ENCODE measurements at places on chromosomes 12 and 14.
A peak's percentile ranks its signal among the peaks of the same experiment; 100 is the strongest.

DNA sequence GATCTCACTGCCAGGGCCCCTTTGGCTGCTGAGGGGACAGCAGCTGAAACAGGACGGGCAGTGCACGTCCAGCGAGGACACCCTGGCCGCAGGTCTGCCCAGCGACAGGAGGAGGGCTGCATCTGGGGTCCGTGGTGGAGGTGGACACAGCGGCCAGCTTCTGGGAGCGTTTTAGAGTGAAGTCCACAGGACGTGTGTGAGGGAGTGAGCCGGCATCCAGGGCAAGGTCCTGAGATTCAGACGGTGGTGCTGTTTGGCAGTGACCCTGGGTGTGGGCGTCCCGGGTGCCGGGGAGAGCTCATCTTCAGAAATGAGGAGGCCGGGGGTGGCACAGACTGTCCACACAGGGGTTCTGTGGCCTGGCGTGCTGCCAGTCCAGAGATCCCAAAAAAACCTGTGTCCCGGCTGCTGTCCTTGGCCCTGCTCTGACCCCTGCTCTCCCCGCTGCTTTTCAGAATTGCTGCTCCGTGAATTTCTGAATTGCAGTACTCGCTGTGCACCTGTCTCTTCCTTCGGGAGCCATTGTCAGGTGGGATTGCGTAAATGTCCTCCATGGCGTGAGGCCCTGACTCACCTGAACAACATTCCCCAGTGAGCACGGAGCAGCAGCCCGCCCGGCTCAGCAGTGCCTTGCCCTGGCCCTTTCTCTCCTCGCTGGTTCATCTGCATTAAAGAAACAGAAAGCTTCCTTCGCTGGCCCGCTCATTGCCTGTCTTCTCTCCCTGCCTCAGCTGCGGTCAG lies 183.5 kb upstream of the C14orf180 start:
- peak; percentile 84 for DNase-seq

- no peak for DNase-seq
Observed at GRCh38 chr12:74245458-74245857, 292.2 kb upstream of the ATXN7L3B start.

- DNase-seq = no peak
Observed at GRCh38 chr14:21039585-21040369, 2.4 kb upstream of the RNASE7 start.

DNA sequence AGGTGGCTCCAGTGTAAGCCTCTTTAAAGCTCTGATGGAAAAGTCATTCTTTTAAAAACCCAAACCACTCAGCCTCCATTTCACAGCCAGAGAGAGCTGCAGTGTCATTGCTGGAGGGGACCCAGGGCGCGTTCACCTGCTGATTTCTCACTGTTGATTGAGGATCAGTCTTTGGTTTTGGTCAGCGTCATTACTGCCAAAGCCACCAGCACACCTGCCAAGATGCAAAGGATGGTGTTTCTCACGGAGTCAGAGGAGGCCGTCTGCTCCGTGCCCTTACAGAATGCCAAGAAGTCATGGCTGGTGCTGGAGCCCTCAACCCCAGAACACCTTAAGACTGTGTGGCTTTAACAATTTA lies 32.8 kb upstream of the BATF start:
- DNase-seq = peak; percentile 52

- no peak for DNase-seq
Observed at GRCh38 chr12:3720772-3721171, 32.1 kb downstream of the CRACR2A start.

- no peak for DNase-seq
Observed at GRCh38 chr14:24051789-24052655, at the start of gene CARMIL3. TSS of gene CARMIL3 (plus strand) at chr14:24052009. CDS start at chr14:24052154, 145 bp downstream.

- DNase-seq = no peak
Observed at GRCh38 chr14:22541721-22542120, 47.3 kb downstream of the DAD1 start.

DNA sequence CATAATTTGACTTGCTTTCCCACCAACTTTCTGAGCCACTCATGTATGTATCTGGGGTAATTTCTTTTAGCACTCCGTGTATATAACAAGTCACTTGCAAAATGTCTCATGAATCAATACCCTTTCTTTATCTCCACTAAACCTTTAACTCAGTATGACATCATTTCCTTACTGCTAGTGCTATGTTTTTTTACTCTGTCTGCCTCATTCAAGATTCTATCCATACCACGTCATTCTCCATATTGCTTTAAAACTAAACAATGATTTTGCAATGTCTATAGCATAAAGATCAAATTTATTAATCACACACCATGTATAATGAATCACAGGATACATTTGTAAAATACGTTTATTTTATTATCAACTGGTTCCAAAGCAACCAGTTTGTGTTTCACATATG lies 178.2 kb downstream of the PIK3C2G start:
- DNase-seq = no peak

GRCh38 chr12:66688846-66689439 lies 10.1 kb upstream of the GRIP1 start:
- no peak for DNase-seq

DNA sequence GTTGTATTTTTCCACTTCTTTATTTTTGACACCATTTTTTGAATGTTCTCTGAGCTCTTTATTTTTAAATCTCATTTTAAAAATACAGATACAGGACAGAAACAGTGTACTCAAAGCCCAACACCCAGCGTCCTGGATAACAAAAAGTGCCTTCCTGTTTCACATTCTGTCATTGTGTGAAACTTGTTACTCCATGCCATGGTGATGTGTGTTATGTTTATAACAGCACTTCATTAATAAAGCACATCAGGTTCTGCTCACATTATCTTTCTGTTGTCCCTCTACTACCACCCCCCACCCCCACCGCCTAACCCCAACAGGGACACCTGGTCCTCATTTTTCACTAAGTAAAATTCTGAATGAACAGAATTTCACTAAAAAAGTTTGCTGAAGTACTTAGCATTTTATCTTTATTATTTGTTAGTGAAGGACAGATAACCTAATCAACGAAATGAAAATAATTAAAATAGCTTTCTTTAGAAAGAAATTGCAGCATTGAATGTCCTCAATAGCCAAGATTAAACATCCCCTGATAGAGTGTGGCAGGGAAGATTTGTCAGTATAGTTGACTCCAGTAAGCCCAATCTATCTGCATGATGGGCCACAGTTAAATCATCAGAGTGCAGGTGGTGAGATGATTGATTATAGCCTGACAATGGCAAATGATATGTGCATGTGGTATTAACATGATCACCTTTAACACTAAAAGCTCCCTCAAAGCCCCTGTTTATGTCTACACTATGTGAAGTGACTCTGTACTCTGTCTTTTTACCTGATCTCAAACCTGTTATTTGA lies 153.9 kb downstream of the ACSS3 start:
- no peak for DNase-seq

DNA sequence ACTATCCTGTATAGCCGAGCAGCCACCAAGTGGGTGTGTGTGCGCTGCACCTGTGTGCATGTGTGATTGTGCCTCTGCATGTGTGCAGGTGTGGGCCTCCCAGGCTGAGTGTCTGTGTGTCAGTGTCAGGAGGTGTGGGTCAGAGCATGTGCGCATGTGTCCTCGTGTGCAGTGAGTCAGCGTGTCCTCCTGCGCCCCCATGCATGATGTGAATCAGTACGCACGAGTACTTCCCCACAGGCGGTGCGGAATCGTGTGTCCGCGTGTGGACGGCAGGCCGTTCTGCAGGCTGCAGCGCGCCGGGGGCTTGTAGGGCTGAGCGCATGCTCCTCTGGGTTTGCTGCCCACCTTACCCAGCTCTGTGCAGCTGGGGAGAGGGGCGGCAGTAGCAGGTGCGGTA lies 34.2 kb downstream of the DTX1 start:
- no peak for DNase-seq

DNA sequence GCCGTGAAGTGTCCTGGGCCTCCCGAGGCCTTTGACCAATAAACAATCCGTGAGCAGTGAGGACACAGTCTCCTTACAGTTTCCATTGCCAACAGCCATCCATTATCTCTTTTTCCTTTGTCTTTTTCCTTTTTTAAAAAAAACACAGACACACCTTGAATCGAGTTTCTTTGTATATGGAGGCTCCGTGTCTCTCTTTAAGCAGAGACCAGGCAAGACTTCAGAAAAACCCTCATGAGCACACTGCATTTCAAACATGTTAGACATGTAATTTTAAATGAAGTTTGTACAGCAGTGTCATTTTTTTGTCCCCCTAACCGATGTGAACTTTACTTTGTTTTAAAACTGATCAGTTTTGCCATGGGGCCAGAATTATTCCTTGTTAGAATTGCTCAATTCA lies 111.1 kb downstream of the SPTSSA start:
- DNase-seq = no peak

DNA sequence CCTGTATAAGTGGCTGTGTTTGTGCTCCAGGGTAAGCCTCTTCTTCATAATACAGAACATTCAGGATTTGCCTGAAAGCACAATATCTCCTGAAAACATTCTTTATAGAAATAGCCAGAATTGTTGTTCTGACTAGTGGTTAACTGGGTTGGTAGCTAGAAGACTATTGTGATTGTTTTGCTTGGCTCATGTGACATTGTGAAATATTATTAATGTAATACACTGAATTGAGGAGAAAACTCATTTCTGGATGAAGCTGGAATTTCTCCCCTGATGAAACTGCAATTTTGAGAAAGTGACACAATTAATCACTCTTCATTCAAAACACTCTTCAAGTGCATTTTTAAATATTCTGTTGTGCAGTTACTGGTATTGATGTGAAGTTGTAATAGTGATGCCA lies 172.3 kb upstream of the PTPRQ start:
- no peak for DNase-seq

GRCh38 chr14:95814363-95815225 lies 62.0 kb upstream of the TUNAR start:
- DNase-seq = no peak

DNA sequence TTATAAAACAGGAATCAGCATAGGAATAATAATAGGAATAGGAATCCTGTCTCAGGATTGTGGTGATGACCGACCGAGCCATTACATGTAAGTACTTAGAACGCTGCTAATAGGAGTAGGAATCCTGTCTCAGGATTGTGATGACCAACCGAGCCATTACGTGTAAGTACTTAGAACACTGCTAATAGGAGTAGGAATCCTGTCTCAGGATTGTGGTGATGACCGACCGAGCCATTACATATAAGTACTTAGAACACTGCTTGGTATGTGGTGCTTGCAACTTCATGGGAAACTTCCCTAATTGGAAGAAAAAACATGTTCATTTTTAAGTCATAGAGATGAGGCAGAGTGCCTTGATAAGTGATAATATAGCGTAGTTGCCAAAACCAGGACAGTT lies 30.0 kb downstream of the ELK3 start:
- no peak for DNase-seq

- no peak for DNase-seq
Observed at GRCh38 chr14:78700236-78700635, 530.1 kb downstream of the NRXN3 start.

DNA sequence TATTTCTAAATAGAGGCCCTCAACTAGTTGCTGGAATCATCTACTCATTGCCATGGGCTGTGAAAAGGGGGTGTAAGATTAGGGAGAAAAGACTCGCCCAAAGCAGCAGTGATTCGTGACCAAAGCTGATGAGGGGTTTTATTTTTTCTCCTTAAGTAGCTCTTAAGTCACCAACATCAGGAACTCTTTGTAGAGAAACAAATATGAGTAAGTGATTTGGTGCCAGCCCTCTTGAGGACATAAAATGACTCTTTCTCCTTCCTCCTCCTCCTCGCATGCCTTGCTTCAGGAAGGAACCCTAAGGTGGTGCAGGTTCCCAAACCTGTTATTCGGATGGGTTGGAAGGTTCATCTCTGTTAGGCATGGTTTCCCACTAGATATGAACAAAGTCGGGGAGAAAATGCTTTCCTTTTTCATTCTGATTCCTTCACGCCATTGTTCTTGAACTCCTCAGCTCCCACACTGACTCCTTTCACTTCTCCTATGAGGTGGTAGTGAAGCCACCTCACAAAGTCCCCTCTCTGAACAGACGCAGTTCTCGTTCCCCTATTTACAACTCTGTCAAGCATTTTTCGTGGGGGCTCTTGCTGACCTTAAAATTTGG lies 113.4 kb downstream of the ETV6 start:
- DNase-seq = no peak

- DNase-seq = no peak
Observed at GRCh38 chr12:104975587-104976343, 10.4 kb upstream of the NOPCHAP1 start.

DNA sequence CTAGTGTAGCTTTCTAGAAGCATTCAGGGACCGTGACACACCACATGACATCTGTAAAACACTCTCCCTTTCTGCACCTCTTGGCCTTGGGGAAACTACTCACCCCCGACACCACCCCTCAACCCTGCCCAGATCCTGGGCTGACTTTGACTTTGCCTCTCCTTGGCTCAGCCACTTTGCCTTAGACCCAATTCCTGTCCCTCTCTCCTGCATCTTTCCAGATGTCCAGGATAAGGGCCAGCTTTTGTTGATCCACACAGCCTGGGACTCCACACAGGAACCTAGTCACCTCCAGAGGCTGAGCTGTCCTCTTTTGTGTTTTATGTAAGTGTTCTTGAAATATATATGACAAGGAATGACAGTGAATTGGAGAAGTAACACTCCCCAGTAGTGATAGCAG lies 153.7 kb upstream of the PLXNC1 start:
- DNase-seq = no peak

DNA sequence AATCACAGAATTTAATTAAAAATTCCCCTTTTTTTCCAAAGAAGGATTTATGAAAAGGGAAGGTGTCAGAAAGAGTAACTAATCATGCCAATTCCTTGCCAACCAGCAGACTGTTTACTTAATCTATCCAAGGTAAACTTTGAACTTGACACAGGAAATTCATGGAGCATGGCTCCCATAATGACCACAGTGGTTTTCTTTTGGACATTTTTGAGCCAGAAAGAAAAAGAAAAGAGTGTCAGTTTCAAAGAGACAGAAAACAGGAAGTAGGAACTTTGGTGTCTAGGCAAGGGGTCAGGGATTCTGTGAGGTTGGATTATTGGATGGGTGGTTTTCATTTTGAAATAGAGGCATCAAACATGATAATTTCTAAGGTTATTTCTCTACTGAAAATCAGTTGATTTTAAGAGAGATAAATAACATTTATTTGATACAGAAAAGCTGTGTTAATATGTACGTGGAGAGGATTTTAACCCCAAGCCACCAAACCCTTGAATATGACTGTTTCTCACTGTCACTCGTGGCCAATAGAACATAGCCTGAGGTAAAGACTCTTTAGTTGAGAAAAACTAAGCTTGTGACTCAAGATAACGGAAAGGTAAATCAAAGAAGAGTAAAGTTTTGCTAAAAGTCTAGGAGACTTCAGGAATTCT lies 196.1 kb downstream of the TTC6 start:
- no peak for DNase-seq

DNA sequence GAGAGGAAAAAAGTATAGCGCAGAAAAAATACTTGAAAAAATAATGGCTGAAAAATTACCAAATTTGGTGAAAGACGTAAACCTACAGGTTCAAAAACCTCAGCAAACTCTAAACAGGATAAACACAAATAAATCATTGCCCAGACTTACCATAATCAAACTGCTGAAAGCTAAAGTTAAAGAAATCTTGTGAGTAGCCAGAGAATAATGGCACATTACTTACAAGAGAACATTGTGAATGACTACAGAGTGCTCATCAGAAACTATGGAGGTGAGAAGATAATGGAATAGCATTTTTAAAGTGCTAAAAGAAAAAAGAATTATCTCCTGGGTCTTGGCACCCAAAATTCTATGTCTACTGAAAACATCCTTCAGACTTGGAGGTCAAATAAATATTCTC lies 36.0 kb downstream of the ATF1 start:
- no peak for DNase-seq
